Common myeloid progenitor, CD34-positive (primary cell): ENCODE measurements at places on chromosomes 3 and 15.

DNA sequence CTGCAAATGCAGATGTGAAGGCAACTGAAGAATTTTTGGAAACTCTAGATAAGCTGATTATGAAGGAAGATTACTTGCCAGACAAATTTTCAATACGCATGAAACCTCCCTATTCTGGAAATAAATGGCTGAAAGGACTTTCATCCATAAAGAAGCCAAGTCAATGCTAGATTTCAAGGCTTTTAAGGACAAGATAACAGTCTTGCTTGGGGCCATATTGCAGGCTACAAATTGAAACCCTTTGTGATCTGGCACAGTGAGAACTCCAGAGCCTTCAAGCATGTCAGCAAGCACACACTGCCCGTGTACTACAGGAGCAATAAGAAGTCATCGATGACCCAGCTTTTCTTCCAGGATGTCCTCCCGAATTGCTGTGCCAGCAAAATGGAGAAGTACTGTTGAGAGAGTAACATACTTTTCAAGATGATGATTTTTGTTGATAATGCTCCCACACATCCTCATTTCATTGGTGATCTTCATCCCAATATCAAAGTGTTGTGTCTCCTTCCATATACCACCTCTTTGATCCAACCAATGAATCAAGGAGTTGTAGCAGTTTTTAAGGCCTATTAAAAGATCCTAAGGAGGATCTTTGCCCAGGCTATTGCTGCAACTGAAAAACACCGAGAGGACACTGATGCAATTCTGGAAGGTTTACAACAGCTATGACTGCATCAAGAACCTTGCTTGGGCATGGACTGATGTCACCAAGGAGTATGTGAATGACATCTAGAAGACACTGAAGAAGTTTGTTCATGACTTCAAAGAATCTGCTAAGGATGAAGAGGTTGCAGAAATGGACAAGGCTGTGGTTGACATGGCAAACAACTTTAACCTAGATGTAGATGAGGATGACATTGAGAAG is 20.3 kb downstream of the CALML4 start:
- DNase-seq: no peak

DNA sequence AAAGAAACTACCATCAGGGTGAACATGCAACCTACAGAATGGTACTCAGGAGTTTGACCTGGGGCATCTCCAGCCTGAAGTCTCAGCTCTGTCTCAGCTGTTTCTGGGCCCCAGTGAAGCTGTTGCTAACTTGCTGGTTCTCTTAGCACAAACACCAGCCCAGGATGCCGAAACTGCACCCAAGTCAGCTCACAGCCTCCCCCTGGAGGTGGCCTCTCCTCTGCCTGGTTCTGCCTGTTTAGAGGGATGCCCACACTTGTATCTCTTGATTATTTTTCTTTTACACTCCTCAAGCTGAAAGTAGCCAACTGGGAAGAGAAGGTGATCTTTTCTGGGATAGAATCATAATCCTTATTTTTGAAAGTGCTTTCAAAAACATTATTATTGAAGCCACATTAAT is 289.0 kb upstream of the RASGRP1 start:
- DNase-seq: peak; percentile 29

GRCh38 chr3:37534940-37535339 is 326.7 kb upstream of the CTDSPL start:
- DNase-seq: no peak

GRCh38 chr15:74374648-74375302 is 7.3 kb upstream of the CYP11A1 start:
- no peak for DNase-seq

DNA sequence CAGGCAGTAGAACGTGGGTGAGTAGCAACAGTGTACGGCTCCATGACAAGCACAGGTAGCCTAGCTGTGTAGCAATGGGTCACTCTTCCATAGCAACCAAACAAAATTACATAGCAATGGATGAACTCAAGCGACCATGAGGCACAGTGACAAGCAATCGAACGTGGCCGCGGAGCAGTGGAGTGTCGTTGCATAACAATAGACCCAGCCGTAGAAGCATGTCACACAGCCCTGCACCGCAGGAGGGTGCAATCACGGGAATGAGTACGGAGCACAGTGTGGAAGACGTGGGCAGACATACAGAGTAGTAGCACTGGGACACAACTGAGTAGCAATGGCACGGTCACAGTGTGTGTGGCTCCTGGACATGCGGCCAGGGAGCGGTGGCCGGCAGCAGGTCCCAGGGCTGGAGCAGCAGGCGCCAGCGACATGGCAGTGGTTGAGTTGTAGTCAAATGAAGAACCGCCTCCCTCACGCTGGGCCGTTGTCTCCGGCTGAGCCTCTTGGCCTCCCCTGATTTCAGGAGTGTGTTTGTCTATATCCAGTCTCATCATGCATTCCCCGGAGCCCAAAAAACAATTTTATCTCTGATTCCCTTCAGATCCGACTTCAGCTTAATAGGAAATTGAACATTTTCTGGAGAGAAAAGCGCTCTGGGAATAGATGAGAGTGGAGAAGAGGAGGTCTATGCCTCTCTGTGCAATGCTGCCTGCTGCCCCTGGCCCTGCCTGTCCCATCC is 64.1 kb downstream of the CCDC33 start:
- no peak for DNase-seq

- DNase-seq: no peak
Measured at GRCh38 chr15:77312523-77312922, 107.4 kb downstream of the PEAK1 start.

GRCh38 chr15:78993931-78994530 is 49.2 kb upstream of the CTSH start:
- no peak for DNase-seq

DNA sequence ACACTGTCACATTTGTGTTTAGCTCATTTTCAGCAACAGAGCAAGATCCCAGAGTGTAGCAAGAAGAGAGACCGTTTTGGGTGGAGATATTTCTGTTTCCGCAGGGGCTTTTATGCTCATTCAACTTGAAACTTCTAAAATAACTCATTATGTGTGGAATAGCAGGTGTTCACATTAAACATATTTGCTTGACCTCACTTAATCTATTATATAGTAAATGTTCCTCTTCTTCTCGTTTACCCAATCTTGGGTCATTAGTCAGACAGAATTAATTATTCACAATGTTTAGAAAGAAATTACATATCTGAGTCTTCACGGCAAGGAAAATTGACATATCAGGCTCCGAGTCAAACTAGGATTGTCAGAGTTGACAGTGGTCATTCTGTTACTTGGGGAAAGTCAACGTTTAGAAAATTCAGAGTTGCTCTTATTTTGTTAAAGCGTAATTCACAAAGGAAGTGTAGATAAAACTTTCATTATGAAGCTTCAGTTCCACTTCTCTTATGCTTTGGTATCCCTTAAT is 222.9 kb downstream of the TPRG1 start:
- no peak for DNase-seq

DNA sequence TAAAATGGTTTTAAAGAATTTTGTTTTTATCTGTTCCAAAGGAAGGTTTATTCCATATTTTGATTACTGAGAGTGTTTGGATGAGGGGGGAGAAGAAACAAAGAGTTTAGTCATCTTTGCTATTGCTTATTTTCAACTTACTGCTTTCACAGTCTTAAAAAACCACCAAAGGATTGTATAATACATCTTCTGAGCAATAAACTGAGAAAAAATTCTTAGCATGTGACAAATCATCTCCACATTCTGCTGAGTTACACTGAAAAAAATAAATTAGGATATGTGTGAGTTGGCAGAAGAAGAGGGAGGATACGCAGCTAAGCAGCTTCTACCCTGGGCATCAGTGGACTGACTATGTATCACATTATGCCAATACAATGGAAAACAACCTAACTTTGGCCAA is 23.2 kb upstream of the ACTC1 start:
- no peak for DNase-seq

- no peak for DNase-seq
Measured at GRCh38 chr15:36584511-36584910, 5.1 kb downstream of the CDIN1 start.

DNA sequence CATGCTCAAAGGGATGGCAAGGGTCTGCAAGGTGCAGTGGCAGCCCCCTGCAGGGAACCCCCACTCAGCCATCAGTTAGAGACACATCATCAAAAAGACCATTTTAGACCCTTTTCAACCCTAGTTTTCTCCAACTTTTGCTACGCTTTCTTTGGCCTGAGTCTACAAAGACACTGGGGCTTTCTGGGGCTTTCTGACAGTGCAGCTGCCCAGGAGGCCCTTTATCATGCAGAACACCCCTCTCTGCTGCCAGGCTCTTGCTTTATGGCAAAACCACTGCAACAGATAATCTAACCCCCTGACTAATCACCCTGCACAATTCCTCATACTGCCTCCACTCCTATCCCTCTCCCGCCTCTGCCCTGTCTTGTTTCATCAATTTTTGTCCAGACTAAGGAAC is 2.4 kb downstream of the NMNAT3 start:
- DNase-seq: no peak

GRCh38 chr3:26752466-26752865 is 129.9 kb downstream of the LRRC3B start:
- DNase-seq: no peak

DNA sequence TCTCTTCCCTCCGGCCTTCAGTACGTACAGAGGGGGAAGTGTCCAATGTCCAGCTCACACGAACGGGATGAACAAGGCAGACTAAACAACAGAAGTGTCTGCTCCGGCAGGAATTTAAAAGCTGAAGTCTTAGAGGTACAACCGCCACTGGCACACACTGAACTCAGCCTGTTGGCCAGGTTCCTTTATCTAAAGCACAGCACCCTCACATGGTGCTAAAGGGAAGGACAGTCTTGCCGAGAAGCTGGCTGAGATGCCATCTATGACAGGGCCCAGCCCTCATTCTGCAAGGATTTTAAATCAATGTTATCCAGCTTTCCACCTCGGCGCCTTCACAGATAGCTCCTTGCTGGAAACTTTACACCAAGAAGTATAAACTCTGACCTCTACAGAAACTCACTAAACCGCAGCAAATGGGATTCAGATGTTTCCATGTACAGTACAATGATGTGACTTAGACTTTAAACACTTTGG is 2.8 kb downstream of the ADAMTS17 start:
- peak; percentile 55 for DNase-seq

- DNase-seq: no peak
Measured at GRCh38 chr3:61929617-61930016, 368.2 kb downstream of the PTPRG start.

DNA sequence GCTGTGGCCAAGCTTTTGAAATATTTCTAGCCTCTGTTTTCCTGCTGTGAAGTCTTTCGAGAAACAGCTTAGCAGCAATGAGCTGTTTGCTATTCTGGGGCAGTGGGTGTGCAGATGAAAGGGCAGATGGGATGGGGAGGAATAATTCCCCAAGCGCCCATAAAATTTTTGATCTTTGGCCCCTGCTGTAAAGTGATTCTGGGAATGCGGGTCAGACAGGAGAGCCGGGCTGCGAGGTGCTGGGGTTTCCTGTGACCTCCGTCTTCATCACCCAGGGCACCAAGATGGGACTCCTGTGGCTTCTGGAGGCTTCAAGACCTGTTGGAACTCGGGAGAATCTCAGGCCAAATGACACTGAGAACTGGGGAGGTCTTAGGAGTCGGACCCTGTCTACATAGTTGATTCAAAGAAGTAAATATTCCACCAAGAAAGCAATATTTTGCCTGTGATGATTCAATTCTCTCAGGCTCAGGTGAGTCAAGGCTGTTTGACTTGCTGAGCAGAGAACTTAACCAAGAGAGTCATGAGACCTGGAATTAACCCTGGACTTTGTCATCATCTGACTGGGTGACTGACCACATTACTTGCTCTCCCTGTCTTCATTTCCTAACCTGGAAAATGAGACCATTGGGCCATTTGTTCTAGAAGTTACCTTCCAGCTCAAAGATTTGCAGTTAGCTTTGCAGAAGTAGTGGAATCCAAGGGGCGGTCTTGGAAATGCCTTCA is 86.4 kb downstream of the POLR2M start:
- no peak for DNase-seq

GRCh38 chr3:77718311-77718710 is 678.4 kb downstream of the ROBO2 start:
- DNase-seq: no peak

GRCh38 chr3:185988816-185989175 is 51.0 kb upstream of the TRA2B start:
- DNase-seq: no peak

- DNase-seq: no peak
Measured at GRCh38 chr15:99413955-99414754, 151.6 kb upstream of the MEF2A start.

- no peak for DNase-seq
Measured at GRCh38 chr3:138205527-138205926, 18.4 kb downstream of the ARMC8 start.

DNA sequence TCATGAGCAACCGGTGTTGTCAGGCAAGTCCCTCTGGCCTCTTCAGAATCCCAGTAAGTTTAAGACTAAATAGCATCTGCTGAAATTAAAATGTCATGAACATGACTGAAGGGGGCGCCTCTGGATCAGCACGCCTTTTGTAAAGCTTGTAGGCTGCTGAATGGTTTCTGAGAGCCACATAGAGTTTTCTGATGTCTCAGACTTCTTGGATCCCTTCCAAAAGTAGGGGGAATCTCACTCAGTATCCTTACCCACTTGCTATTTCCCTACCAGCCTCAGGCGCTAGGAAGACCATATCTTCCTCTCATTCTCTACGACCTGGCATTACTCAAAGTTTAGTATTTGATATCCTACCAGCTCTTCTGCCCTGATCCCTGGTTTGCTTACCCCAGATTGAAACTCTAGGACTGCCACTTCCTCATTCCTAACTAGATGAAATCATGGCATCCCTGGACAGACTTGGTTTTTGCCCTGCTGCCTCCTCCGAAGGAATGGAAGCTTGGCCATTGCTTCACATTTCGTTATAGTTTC is 62.7 kb upstream of the CD47 start:
- peak; percentile 68 for DNase-seq

GRCh38 chr3:114451561-114452018 is 157.8 kb downstream of the TIGIT start:
- DNase-seq: no peak

GRCh38 chr15:57504599-57504940 is 87.1 kb upstream of the MYZAP start:
- DNase-seq: no peak

- no peak for DNase-seq
Measured at GRCh38 chr3:110646496-110646895, 425.1 kb upstream of the NECTIN3 start.

- no peak for DNase-seq
Measured at GRCh38 chr3:102464261-102464660, 29.4 kb downstream of the ZPLD1 start.

DNA sequence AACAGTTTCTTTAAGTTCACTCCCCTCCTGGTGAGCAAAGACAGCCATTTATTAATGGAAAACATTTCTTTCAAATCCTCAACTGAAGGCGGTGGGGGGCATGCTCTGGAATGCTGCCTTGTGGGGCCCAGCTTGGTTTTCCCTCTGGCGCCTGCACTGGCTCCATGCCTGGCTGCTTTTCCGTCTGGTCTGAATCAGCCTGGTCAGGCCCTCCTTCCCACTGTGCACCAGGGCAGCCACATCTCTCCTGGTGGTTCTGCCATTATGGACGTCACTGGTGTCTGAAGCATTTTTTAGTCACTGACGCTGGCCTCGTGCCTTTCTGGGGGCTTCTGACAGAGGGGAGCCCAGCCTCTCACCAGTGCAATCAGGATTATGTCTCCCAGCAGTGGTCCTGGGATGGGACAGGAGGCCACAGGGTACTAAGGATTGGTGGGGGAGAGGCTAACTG is 57.6 kb upstream of the APEH start:
- DNase-seq: no peak
